Hematopoietic multipotent progenitor cell treated with erythropoietin and hydrocortisone succinate and interleukin-3 and kit ligand, for 6 days (in vitro differentiated cells): ENCODE measurements at places on chromosomes 1 and 21.

DNA sequence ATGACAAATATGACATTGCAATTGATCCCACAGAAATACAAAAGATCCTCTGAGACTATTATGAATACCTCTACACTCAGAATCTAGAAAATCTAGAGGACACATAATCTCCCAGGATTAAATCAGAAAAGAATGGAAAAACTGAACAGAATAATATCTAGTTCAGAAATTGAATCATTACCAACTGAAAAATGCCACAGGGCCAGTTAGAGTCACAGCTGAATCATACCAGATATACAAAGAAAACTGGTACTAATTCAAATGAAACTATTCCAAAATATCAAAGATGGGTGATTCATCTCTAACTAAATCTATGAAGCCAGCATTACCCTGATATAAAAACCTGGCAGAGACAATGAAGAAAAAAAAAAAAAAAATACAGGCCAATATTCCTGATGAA is 149.3 kb downstream of the BRINP3 start:
- no peak for DNase-seq

- no peak for DNase-seq
Measured at GRCh38 chr1:183922197-183922596, 115.3 kb downstream of the COLGALT2 start.

DNA sequence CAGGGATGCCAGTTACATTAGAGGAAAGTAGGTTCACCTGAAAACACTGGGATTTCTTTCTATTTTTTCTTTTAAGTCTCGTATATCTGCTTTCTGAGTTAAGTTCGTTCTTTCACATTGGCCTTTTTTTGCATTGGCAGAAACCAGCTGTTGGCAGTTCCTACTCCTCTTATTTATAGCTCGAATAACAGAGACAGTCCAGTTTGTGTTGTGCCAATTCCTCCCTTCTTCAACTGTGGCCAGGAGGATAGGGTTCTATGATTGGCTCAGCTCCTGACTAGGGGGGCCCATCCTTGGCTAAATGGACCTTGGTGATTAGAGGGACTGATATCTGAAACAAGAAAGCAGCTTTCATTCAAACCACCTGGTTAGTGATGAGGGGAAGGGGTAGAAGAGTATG is 115.8 kb downstream of the RPS6KC1 start:
- DNase-seq: no peak

GRCh38 chr1:62796221-62796620 is 12.3 kb downstream of the ATG4C start:
- peak; percentile 56 for DNase-seq

DNA sequence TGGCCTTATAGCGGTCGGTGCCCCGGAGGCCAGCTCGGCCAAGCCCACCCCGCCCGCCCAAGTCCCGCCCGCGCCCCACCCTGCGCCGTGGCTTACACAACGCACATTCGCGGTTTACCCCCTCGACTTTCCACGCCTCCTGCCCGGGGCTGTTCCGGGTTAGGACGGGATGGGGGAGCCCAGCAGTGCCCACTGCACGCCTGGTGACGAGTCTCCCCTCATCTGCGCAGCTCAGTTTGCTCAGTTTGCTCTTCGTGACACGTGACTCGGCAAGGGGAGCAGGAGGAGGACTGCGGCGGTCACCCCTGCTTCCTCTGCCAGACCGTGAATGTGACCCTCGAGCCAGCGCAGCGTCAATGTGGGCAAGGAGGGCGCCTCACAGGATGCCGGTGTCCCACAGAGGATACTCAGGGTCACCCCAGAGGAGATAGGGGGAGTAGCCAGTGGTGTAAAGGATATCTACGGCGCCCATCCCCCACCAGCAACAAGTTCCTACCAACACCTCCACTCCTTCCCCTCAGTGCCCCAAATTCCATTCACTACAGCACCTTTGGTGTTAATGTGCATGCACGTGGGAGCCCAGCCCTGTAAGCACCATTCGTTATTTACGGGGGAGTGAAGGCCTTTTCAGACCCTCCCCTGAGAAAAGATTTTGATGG is 350 bp upstream of the S100A6 start:
- peak; percentile 96 for DNase-seq

GRCh38 chr1:89125913-89126580 is at the start of gene GBP2:
TSS of gene GBP2 (minus strand) at chr1:89126114. CDS start at chr1:89121966, 4,148 bp downstream.
- DNase-seq: peak; percentile 68

DNA sequence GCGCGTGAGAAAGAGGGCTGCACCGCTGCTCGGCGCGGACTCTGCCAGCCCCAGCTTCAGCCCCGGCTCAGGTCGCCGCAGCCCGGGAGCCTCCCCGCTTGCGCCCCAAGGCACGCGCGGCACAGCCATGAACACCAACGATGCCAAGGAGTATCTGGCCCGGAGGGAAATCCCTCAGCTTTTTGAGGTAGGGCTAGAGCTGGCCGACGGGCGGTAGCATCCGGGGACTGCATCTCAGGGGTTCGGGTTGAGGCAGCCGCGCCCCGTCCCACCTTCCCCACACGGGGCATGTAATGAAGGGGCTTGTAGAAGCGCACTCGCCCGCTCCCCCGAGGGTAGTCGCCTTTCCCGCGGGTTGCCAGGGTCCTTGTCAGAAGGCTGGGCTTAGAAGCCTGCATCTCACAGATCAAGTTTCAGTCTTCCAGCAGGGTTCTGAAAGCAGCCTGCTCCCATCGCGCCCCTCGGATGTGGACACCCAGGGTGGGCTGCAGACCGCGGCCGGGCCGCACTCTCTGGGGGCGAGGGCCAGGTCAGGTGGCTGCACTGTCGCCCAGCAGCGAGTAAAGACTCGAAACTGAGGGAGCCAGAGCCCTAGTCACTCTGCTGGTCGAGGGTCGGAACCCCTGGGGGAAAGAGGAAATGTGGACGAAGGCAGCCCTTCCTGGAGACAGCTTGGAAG is 507 bp downstream of the AK5 start:
- DNase-seq: peak; percentile 23

- no peak for DNase-seq
Measured at GRCh38 chr1:12515234-12515633, 102.8 kb downstream of the DHRS3 start.

DNA sequence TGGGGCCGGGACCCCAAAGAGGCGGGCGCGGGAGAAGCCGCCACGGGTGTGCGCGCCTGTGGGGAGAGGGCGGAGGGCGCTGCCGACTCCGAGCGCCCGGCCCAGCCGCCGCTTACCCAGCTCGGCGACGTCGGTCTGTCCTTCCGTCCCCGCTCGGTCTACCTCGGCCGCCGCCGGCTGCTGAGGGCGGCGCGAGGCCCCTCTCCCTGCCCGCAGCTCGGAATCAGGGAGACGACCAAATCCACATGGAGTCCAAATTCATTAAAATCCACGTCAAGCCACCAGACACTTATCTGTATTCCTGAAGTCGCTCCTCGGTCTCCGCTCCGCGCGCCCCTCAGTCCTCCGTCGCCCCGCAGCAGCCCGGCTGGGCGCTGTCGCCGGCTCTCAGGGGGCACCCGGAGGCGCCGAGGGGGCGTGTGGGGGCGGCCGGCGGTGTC is 637 bp downstream of the PLXNA2 start:
- peak; percentile 51 for DNase-seq

DNA sequence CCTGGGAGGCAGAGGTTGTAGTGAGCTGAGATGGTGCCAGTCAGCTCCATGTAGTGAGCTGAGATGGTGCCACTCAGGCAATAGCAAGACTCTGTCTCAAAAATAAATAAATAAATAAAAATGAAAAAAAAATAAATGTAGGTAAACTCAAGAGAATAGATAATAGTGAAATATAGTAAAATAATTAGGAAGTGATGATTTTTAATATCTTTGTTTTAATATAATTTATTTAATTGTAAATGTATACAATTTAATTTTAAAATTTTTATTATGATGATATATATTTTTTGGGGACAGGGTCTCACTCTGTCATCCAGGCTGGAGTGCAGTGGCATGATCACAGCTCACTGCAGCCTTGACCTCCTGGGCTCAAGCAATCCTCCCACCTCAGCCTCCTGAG is 19.6 kb upstream of the SERINC2 start:
- no peak for DNase-seq

DNA sequence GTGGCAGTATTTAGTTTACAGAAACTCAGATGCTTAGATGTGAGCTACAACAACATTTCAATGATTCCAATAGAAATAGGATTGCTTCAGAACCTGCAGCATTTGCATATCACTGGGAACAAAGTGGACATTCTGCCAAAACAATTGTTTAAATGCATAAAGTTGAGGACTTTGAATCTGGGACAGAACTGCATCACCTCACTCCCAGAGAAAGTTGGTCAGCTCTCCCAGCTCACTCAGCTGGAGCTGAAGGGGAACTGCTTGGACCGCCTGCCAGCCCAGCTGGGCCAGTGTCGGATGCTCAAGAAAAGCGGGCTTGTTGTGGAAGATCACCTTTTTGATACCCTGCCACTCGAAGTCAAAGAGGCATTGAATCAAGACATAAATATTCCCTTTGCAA is 59.7 kb upstream of the ZNF326 start:
- no peak for DNase-seq

GRCh38 chr21:29940361-29940760 is 565 bp upstream of the GRIK1 start:
- no peak for DNase-seq

- DNase-seq: no peak
Measured at GRCh38 chr1:7448986-7449385, 322.1 kb upstream of the VAMP3 start.

DNA sequence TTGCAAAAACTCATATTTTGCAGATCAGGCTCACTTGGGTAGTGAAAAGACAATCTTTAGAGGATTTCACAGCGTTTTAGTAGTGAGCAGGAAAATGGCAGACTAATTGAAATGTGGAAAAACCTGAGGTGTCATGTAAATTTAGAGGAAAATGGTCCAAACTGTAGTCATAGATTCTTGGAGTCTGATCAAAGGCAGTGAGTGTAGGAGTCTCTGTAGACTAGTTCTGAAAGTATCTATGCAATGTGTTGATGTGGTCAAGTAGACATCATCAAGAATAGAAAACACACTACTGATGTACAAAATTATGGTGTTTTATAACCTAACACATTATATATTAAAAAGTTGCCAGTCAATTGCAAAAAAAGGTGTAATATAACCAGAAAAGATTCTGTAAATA is 143.2 kb upstream of the C1orf105 start:
- no peak for DNase-seq

DNA sequence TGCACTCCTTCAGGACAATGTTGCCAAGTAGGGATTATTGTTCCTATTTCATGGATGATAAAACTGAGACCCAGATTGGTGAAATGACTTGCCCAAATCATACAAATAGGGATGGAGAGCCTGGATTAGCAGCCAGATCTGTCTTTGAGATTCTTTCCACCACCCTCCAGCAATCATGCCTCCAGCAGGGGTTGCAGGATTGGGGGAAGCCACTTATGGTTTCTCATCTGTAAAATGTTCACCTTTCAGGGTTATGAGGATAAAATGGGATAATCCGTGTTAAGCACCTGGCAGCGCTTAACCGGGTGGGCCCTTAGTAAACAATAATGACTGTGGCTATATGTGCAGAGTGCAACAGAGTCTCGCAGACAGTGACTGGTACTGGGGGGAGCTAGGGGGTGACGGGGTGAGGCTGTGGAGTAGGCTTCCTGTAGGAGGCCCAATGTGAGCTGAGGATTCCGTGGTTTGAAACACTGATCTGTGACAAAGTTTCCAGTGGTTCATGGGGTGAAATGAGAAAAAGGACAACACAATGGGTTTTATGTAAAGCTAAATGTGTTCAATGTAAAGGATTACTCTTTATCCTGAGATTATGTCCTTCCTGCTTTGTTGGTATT is 33.7 kb upstream of the FOXO6 start:
- no peak for DNase-seq

GRCh38 chr1:240658312-240658960 is 46.5 kb upstream of the GREM2 start:
- no peak for DNase-seq

GRCh38 chr1:67791686-67792085 is 41.6 kb downstream of the GNG12 start:
- no peak for DNase-seq

- no peak for DNase-seq
Measured at GRCh38 chr1:180278194-180278515, 48.1 kb downstream of the LHX4 start.

DNA sequence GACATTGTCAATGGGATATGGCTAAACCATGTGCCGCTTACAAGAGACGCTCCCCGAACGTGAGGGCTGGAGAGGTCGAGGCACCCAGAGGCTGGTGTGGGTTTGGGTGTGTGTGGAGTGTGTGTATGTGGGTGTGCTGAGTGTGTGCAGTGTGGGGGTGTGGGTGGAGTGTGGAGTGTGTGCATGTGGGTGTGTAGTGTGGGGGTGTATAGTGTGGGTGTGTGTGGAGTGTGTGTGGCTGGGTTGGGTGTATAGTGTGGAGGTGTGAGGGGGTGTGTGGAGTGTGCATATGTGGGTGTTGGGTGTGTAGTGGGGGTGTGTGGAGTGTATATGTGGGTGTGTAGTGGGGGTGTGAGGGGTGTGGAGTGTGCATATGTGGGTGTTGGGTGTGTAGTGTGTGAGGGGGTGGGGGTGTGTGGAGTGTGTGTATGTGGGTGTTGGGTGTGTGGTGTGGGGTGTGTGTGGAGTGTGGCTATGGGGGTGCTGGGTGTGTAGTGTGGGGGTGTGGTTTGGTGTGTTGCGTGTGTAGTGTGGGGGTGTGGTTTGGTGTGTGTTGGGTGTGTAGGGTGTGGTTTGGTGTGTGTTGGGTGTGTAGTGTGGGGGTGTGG is 42.2 kb downstream of the SLC19A1 start:
- no peak for DNase-seq

- DNase-seq: no peak
Measured at GRCh38 chr1:191882870-191883269, 275.4 kb upstream of the RGS18 start.

- no peak for DNase-seq
Measured at GRCh38 chr1:34929853-34930701, 627 bp upstream of the DLGAP3 start.

GRCh38 chr1:229880271-229881170 is 186.5 kb upstream of the GALNT2 start:
- DNase-seq: no peak

DNA sequence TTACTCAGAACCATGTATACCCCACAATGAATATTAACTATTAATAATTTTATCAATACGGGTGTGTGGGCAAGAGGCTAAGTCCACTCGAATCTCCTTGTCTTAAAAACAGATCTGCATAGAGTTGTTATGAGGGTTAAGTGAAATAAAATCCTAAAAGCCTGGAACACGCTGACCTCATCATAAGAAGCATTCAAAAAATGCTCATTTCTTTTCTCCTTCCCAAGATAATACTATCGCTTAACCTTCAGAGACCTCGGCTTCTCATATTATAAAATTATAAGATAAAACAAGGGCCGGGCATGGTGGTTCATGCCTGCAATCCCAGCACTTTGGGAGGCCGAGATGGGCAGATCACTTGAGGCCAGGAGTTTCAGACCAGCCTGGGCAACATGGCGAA is 35.1 kb downstream of the LPAR3 start:
- no peak for DNase-seq

DNA sequence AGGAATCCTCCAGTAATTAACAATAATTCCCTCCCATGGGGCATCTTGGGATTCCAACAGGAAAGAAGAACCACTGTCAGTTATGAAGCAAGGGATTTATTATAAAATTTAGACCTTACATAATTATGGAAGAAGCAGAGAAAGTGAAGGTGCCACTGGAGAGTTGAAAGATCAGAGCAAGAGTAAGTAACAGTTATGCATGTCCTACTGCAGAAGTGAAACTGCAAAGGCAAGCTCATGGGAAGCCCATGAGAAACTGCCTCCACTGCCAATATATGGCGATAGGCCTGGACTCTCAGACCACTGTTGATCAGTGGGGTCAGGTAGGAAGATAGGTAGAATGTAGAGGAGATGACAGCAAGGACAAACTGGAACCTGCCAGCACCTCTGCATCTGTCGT is 123.6 kb upstream of the ZNF648 start:
- no peak for DNase-seq

- no peak for DNase-seq
Measured at GRCh38 chr1:40239626-40240025, 8.1 kb upstream of the TMCO2 start.
